Stimulated activated naive CD4-positive, alpha-beta T cell (primary cell): ENCODE measurements at places on chromosomes 1 and 21.

DNA sequence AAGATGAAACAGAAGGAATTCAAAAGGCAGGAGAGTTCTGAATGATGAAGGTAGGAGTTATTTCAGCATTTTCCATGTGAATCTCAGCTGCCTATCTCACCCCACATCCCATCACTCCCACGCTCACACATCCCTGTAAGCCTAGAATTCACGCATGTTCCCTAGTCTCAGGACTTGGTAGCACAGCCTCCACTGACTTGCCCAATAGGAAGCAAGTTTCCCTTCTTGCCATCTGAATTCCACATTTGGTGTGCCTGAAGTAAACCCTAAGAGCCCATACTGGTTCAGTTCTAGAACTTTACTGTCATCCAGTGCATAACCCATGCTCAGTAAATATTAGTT, 56.6 kb downstream of the STYXL2 start:
- DNase-seq: no peak

DNA sequence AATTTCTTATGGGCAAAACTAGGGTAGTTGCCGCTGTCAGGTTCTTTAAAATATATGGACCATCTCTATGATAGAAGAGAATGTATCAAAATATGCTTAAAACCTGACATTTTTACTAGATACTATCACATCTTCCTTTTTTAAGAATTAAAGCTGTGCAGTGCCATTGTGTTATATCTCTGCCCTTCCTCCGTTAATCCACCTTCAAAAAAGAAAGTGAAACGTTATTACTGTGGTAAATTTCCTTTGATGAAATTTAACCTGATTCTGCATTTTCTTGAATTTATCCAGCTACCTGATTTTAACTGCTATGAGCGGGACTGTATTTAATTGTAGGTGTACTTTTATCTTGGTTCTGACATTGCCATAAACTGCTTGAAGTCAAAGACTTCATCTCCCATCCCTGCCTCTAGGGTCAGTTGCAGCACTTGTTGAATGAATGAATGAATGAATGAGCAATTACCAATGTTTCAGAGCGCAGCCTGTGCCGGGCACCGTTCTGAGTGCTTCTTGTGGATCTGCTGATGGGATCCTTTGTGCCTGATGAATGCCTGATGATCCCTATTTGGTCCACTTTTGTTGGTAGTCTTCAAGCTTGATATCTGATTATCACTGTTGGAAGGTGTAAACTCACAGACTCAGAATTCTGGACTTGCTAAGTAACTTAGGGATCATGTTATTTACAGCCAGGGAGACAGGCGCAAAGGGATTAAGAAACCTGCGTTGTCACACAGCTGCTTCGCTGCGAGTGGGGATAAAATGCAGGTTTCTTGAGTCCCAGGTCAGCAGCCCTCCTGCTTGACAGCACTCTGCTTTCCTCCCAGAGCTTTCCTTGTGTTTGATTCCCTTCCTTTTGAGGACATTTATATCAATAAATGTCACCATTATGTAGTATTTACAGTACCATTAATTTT, 30.1 kb downstream of the SMYD2 start:
- DNase-seq: peak; percentile 5

GRCh38 chr1:36300526-36300925, 5.6 kb upstream of the SH3D21 start:
- DNase-seq: no peak

- no peak for DNase-seq
Measured at GRCh38 chr21:45359451-45360217, 45.3 kb upstream of the COL18A1 start.

- DNase-seq: no peak
Measured at GRCh38 chr1:178768423-178768822, 43.4 kb downstream of the RALGPS2 start.

DNA sequence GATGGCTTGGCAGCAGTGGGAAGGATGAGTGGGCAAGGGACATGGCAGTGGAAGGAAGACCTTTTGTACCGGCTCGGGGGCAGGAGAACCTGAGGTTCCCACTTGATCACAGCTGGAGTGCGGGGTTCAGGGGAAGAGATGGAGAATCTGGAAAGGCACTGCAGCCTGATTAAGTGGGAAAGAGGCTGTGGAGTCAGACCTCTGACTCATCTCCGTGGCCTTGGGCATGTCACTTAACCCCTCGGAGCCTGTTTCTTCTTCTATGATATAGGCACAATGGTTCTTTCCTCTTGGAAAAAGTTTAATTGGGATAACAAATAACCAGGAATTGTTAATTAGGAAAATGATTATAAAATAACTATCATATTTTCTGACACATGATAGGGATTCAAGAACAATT, 13.1 kb upstream of the TMEM61 start:
- DNase-seq: no peak
